ENCODE measurements at places on chromosomes 12 and 14. TPM values are rescaled to one million over a fixed set of nuclear protein-coding genes. Genes with fewer than 3 reads are reported as not detected.

TAS2R7 gene
- total RNA-seq, result not detected

CLEC1A gene
- total RNA-seq, result not detected

ANO4 gene
- total RNA-seq, result not detected

- no peak for DNase-seq
Measured at GRCh38 chr14:24613241-24613640, 3.8 kb upstream of the GZMH start.

DNA sequence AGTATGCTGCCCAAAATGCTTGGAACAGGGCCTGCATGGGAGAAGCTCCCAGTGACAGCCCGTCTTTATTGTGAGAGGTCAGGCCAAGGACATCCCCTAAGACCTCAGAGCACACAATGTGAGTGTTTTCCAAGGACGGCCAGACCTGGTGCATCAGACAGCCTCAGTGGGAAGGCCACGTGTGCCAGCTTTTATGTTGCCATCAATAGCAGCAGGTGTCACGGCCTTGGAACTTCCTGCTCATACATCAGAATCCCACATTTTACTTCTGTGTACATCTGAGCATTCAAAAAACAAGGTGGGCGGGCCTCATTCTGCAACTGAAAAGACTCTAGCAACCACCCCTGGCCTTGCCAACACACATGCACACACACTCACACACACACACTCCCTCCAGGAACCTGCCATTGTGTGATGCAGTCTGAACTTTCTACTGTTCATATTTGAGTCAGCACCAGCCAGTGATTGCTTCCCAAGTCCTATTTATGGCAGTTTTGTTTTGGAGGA, 753.1 kb upstream of the TBX3 start:
- DNase-seq, result no peak

DNA sequence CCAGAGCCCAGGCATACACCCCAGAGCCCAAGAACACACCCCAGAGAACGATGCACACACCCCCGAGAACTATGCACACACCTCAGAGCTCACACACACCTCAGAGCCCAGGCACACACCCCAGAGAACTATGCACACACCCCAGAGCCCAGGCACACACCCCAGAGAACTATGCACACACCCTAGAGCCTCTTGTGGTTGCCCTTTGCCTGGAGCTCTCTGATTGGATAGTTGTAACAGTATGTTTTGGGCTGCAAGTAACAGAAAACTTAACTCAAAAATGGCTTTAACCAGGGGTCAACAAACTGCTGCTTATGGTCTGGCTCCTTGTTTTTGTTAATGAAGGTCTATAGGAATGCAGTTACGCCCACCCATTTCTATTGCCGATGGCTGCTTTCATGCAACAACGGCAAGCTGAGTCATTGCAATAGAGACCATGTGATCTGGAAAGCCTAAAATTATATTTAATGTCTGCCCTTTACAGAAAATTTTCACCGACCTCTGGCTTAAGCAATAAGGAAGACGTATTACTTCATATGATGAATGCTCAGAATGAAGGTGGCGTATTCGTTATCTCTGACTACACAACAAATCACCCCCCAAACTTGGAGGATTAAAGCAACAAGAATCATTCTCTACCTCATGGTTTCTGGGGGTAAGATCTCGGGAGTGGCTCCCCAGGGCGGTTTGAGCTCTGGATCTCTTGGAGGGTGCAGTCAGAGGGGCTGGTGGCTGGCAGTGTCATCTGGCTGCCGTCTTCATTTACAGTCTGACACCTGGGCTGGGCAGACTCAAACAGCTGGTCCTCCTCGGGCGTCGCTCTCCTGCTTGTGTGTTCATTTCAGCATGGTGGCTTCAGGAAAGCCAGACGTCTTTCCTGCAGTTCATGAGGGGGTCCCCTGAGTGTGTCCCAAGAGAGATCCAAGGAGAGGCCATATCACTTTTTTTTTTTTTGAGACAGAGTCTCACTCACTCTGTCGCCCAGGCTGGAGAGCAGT, 66.3 kb upstream of the NCOR2 start:
- DNase-seq, result no peak

DNA sequence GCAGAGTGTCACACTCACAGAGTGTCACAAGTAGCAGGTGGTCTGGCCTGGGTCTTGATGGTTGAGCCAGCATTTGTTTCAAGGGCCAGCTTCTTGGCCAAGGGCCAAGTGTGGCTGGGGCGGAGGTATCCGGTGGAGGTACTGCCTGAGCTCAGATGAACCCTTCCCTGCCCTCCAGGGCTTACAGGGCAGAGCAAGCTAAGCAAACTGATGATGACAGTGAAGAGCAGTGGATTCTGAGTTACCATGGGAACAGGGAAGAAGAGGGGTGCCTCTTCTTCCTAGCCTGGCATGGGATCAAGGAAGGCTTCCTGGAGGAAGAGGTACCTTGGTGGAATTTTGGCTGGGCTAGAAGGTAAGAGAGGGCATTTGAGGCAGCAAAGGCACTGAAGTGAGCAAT, 35.7 kb downstream of the MVK start:
- no peak for DNase-seq

DNA sequence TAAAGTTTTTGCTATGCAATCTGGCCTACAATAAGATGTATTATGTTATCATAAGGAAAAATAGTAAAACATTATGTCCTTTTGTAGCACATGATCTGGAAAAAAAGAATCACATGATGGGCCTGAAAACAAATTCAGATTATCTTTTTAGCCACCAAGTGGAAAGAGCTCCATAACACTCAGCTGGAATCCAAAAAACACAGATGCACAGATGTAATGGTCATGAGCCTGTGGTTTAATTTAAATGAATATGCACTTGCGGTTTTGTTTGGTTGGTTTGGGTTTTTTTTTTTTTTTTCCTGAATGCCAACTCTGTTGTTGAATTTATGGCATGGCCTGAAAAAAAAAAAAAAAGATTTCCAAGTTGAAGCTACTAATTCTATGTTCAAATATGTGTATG, 4.1 kb downstream of the KCNC2 start:
- no peak for DNase-seq

GRCh38 chr12:87756111-87756510, 273.1 kb downstream of the C12orf50 start:
- no peak for DNase-seq

Data from activated CD4-positive, alpha-beta T cell treated with anti-CD3 and anti-CD28 coated beads, Interleukin-2, amount 10 ng/mL, durations not matched to agents 24 days and 14 days (primary cell).